Activated T-cell treated with anti-CD3 and anti-CD28 coated beads for 48 hours (primary cell): ENCODE measurements at places on chromosomes 6 and 20.

DNA sequence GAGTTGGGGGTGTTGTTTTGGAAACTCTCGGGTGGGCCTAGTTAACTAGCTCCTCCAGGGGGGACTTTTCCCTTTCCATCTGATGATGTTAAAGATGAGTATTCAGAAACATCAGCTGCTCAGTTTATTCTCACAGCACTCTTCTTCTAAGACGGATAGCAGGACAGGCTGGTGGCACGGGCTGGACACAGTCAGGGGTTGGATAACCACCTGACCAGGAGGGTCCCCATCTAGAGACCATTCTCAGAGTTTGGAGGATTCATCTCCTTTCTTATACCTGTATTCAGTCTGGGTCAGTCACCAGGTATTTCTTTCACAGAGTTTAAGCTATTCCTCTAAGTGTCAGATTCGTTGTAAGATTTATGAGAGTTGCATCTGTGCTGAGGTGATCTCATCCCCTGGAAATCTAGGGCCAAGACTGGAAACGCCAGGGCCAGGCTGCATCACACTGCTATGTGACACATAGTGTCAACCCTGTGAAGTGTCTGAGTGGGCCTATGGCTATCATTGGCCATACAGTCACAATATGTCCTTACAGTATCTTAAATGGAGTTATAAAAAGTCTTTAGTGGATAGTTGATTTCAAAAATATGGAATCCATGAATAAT, 111.7 kb downstream of the FAM50B start:
- no peak for DNase-seq

DNA sequence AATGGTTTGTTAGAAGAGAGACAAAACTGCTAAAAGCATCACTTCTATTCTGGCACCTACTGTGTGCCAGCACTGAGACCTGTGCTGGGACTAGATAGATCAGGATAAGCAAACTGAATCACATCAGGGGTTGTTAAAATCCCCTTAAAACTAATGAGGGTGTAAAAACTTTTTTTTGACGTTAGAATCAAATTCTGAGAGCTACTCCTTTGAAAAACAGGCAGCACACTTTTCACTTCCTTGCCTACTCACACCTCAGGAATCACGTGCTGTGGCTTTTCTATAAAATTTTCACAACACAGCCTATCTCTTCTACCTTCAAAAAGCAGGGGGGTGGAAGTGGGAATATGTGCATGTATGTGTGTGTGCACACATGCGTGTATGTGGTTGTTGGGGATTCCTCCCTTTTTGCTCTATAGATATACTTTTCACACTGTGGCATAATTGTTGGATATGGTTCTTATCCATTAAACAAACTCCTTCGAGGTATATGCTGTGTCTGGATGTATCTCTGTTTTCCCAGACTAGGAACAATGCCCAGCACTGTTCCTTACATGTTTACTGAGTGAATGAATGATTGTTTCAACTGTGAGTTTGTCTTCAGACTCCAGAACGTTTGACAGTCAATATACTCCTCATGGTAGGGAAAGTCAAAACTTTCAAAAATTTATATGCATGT, 105.4 kb downstream of the FYN start:
- no peak for DNase-seq

DNA sequence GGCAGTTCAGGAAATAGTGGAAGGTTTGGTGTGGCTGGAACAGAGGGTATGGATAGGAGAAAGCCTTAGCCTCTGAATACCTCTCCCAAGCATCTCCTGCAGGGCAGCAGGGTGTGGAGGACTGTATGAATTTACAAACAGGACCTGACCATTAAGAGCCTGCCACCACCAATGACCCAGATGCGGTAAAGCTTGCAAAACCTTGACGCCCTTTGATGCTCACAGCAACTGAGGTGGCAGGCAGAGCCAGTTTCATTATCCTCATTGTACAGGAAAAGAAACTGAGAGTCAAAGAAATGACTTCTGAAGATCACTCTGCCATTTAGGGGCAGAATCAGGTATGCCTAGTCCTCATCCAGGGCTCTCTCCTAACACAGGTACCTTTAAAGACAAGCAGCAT, 2.4 kb downstream of the HM13 start:
- no peak for DNase-seq

- DNase-seq: no peak
These were observed 97.9 kb upstream of the UST start for GRCh38 chr6:148648754-148649453.

DNA sequence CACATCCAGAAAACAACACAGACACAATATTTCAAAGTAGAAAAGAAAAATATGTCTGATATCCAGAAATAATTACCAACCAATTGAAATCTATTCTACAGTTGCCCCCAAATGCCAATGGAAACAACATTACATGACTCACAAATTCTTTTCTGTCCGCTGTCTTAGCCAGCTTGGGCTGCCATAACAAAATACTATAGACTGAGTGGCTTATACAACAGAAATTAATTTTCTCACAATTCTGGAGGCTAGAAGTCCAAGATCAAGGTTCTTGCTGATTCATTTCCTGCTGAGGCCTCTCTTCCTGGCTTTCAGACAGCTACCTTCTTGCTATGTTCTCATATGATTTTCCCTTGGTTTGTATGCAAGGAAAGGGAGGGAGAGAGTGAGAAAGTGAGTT, 698.1 kb downstream of the DHX35 start:
- DNase-seq: no peak

DNA sequence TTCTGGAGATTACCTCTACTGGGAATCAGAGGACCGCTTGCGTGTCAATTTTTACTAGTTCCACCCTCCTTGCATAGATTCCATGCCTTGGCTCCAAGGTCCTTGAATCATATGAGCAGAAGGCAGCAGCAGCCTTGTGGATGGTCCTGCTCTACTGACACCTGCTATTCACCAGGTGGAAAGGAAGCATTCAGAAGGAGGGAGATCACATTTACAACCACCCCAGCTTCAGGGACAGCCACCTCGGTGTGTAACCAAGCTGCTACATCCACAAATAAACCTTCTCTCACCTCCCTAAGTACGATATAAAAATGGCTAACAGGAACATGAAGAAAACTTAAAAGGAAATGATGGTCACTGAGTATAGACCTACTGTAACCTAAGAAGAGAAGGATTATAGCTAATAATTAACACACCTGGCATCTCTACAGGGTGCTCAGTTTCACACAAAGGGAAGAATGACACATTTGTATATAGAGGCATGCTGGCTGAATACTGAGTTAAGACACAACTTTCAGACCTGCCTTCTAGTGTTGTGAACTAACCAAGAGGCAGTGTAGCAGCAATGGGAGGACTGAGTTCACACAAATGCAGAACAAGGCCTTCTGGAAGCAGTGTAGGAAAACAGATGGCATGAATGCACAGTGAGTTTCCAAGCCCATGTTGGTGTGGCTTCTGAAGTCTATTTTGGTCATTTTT, 46.3 kb upstream of the SRPK1 start:
- DNase-seq: no peak

DNA sequence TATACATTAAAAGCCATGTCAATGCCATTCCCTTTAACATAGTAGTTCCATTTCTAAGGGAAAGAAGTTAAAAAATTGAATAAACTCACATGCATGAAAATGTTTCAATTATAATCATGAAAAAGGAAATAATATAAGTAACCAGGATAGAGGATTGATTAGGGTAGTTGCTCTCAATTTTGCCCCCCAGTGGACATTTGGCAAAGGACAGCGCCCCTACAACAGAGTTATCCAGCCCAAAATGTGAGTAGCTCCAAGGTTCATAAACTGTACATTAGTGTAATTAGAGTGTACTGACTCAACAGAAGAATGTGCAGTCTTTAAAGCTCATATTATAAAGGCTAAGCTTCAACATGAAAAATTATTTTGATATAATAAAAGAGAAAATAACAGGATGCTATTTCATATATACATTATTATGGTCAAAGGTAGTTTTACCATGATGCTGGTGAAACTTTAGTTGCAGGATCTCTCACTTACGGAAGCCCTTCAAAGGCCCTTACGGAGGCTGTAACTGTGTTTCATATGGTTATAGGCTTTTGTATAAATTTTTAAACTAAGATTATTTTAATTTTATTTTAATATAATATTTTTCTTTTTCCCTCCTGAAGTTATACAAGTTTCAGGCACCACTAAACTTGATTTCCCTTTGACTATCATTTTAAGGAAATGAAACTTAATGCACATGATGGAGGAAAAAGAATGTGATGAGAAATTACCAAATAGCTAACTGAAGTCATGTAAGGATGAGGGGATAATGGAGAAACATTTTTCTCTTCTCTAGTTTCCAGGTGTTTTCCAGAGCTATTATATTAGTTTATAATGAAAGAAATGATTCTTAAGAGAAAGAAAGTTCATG, 403.6 kb downstream of the PLCB1 start:
- DNase-seq: no peak

DNA sequence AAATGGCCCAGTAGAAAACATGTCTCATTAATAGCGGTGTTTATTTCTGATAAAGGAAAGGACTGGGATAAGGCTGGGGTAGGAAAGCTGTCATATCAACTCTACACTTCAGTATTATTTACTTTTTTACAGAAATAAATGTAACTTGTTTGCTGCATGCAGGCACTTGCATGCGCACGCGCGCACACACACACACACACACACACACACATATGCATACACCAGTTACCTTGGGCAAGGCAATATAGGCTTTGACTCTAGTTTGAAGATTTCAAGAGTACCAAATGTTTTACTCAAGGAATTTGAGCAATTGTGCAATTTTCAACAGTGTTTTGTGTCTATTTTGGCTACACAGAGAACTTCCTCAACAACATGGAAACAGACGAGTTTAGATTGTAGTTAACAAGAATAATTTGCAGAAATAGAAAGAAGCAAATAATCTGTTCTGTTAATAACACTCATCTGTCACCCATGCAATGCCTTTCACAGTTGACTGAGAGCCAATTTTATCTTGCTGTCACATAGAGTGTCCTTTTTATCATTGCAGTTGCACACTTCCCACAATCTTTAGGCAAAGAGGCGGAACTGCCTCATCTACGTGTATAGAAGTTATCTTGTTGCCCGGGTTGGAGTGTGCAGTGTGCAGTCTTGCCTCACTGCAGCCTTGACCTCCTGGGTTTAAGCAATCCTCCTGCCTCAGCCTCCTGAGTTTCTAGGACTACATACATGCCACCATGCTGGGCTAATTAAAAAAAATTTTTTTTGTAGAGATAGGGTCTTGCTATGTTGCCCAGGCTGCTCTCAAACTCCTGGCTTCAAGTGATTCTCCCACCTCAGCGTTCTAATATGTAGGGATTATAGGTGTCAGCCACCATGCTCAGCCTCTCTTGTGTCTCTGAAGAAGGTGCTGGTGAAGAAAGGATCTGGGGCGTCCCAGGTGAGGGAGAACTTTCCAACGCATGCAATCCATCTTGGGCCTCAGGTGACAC, 74.8 kb upstream of the SHLD1 start:
- DNase-seq: no peak

DNA sequence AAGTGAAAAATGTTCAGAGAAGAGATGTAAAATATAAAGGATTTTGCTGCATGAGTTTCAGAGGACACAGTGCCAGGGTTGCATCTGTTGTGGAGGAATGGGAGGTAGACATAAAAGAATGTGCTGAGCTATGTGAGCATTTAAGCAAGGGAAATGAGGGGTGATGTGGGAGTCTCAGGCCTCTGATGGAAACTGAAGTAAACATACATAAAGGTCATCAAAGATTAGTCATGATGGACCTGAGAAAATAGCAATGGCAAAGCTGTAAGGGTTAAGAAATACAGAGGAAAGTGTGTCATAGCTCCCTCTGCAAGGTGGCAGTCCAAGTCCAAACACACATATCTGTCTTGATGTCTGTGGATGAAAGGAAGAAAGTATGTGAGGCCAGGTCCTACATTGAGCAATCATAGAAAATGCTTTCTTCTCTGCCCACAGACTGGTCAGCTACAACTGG, 306.6 kb upstream of the ECI2 start:
- DNase-seq: no peak

- DNase-seq: no peak
These were observed 238.8 kb downstream of the PAX1 start for GRCh38 chr20:21944227-21944626.

- DNase-seq: no peak
These were observed 315.2 kb downstream of the TFAP2A start for GRCh38 chr6:10099529-10100140.

DNA sequence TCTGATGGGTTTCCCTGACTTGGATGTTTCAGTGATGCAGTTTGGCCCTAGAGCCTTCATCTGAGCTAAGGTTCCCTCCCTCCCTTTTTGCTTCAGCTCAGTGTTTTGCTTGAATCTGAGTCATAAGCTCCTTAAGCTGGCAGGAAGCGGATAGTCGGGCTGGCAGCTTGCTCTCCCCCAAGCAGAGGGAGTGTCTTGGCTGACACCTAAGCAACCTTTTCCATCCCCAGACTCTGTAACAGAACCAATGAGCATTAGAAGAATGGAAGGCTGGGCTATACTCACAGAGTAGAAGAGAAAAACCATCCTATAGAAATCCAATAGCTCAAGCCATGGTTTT, 98.3 kb downstream of the HAO1 start:
- no peak for DNase-seq

GRCh38 chr6:53294611-53295010, 54.1 kb downstream of the ELOVL5 start:
- DNase-seq: no peak

GRCh38 chr20:59141818-59142581, 21.6 kb upstream of the ZNF831 start:
- DNase-seq: no peak

GRCh38 chr6:1553562-1554083, 56.1 kb upstream of the FOXC1 start:
- no peak for DNase-seq

- DNase-seq: no peak
These were observed 31.7 kb upstream of the SPAG4 start for GRCh38 chr20:35583636-35584560.

DNA sequence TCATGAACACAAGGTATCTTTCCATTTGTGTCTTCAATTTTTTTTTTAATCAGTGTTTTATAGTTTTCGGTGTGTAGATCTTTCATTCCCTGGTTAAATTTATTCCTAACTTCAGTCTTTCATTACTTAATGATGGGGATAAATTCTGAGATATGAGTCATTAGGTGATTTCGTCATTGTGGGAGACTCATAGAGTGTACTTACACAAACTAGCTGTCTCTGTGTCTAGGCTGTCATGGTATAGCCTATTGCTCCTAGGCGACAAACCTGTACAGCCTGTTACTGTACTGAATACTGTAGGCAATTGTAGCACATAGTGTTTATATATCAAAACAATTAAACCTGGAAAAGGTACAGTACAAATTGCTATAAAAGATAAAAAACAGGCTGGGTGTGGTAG, 42.1 kb downstream of the SMAP1 start:
- DNase-seq: no peak

DNA sequence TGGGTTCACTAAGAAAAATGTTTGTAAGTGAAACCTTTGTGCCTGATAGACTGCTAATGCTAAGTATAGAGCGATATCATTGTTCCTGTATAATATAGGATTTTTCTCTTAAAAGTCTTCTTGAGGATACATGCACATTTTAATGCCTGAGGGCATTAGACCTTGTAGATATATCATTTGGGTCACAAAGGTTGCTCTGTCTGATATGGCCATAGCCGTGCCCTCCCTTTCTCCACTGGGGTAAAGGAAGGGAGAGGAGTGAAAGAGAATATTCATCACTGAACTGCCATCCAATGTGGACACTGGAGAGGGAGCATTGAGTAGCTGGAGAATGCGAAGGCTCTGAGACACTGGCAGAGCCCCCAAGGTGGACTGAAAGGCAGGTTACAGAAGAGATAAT, 442.2 kb upstream of the SPTLC3 start:
- no peak for DNase-seq
